Activated CD8-positive, alpha-beta memory T cell treated with anti-CD3 and anti-CD28 coated beads for 48 hours (primary cell): ENCODE measurements at places on chromosomes 11 and 22.
A peak's percentile ranks its signal among the peaks of the same experiment; 100 is the strongest.

- DNase-seq = no peak
Measured at GRCh38 chr11:44258190-44258489, 51.8 kb downstream of the ALX4 start.

- DNase-seq = no peak
Measured at GRCh38 chr11:45078236-45079074, 68.0 kb upstream of the PRDM11 start.

GRCh38 chr11:39365809-39366436 is 2093.5 kb downstream of the LRRC4C start:
- DNase-seq = no peak

DNA sequence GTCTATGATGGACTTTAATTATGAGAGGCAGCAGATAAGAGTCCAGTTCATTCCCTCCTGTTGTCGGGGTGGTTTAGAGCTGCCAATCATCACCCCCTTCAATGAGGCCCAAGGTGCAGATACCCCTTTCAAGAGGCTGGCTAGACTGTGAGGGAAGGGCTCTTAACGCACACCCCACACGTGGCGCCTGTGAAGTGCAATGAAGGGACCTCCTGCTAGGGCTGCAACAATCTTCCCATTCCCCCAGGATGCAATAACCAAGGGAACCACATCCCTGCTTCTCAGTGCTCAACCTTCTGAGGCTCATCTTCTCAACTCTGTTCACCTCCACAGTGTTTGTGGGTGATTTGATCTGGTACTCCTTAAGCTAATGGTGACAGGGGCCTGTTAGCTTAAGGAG is 19.0 kb downstream of the TENM4 start:
- DNase-seq = no peak

DNA sequence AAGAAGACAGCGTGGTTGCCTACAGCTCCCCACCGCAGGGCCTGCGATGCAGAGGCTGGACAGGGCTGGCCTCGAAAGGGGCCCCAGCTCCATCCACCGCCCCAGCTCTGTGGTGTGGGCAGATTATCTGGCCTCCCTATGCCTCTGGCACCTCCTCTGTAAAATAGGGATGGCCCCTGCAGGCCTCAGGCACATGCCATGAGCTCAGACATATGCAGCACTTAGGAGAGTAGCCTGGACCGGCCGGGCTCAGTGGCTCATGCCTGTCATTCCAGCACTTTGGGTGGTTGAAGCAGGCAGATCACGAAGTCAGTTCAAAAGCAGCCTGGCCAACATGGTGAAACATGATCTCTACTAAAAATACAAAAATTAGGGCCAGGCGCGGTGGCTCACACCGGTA is 7.4 kb downstream of the APOBEC3D start:
- DNase-seq = no peak

GRCh38 chr11:29324328-29324727 is 692.5 kb downstream of the KCNA4 start:
- DNase-seq = no peak

- DNase-seq = no peak
Measured at GRCh38 chr22:28448625-28449024, 231.0 kb downstream of the TTC28 start.

DNA sequence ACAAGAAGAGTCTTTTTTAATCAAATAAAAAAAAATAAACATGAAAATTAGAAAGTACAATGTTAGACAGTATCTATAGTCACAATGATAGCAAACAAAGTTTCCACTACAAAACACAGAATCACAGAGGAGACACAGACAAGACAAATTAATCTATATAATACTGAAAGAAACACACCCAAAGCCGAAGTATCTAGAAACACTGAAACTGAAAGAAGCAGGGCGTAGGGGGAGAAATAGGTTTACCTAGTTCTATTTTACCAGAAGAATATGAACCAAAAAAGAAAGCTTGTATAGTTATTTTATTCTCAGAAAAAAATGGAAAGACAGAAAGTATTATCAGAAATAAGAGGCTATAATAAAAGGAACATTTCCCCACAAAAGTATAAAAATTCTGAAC is 27.1 kb upstream of the NUP50 start:
- DNase-seq = no peak

GRCh38 chr11:57481915-57482781 is 21.8 kb downstream of the RTN4RL2 start:
- no peak for DNase-seq

DNA sequence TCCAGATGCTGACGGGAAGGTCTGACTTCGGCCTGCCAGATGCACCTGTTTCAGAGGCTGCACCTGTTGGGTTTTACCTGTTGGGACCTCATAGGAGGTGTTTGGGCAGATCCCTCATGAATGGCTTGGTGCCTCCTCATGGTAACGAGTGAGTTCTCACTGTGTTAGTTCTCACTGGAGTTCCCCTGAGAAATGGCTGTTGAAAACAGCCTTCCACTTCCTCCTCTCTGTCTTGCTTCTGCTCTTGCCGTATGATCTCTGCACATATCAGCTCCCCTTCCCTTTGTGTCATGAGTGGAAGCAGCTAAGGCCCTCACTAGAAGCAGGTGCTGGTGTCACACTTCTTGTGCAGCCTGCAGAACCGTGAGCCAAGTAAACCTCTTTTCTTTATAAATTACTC is 207.6 kb upstream of the SEZ6L start:
- DNase-seq = no peak

DNA sequence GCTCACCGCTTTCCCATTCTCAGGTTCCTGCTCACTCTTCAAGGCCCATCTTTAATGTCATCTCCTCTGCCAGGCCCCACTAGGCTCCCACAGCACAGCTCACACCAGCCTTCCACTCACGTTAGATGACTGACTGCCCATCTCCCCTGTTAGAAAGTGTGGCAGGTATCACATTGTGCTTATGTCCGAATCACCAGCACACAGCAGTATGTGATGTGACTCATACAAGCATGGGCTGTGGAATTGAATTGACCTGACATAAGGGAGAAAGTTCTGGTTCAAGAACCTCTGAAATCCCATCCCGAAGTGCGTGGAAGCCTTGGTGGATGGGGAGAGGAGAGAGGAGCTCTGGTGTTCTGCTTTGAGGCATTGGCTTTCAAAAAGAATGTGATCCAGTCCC is 6.5 kb downstream of the VSTM5 start:
- no peak for DNase-seq

- DNase-seq = no peak
Measured at GRCh38 chr11:2462986-2463765, 18.4 kb downstream of the KCNQ1 start.

DNA sequence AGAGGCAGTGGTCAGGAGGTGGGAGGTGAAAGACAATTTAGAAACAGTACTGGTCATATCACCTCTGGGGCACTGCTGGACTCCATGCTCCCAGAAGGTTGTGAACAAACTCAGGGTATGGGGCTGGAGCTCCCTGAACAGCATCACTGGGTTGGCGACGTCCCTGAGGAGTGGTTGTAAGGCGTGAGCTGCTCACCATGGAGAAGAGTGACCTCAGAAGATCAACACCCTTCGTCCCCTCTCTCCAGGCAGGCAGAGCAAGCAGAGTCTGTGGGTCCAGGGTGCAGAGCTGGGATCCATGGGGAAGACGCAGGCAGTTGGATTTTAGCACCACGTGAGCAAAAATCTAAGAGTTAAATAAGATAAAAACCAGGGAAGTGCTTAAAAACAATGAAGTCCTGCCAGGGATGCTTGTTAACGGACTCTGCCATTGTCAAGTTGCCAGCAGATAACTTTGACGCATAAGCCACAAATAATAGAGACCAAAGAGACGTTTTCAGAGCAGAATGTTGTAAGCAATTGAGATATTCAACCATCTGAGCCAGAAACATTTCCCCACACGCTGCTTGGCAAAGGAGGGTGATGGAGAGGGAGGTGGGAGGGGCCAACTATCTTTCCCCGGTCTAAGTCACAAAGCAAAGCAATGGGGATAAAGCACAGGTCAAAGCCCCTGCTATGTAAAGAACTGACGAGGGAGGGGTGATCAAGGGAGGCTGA is 13.6 kb downstream of the PNPLA5 start:
- no peak for DNase-seq

DNA sequence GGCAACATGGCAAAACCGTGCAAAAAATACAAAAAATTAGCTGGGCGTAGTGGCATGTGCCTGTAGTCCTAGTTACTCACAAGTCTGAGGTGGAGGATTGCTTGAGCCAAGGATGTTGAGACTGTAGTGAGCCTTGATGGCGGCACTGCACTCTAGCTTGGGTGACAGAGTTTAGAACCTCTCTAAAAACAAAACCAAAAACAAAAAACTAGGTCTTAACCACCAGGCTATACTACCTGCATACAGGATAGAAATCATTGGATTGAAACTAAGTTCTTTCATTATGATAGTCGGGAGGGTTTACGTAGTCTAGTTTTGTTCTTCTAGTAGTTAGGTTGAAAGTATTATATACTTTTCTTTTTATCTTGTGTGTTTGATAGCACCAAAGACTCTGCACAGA is 5.8 kb downstream of the RNF214 start:
- no peak for DNase-seq

DNA sequence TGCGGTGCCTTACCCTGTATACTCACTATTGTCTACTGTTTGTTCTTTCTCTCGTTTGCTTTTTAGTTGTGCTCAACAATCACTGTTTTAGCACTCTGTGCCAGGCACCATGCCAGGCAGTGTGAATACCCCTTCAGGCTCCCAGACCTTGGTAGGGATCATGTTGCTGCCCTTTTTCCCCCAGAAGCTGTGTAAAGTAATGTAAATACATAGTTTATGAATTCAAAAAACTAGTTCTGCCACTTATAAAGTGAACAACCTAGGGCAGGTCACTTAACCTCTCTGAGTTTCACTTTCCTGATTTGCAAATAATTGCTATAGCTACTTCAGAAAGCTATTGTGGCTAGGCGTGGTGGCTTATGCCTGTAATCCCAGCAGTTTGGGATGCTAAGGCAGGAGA is 81.0 kb upstream of the CTSC start:
- DNase-seq = no peak

- no peak for DNase-seq
Measured at GRCh38 chr22:16776080-16776479, 49.1 kb downstream of the XKR3 start.

DNA sequence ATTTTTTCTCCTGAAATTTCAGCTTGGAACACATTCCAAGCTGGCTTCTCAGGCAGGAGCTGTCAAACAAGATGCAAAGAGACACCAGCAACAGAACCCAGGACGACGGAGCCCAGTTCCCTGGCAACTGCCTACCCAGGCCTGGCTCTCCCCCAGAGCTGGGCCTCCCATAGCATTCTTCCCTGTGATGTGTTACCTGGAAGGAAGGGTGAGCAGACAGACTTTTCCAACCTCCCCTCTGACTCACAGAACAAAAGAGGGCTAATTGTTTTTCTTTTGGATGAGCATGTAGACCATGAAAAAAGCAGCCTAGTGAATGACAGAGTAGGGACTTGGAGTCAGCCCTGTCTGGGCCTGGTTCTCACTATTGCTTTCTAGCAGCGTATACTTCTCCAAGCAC is 55.3 kb upstream of the BMAL1 start:
- no peak for DNase-seq

DNA sequence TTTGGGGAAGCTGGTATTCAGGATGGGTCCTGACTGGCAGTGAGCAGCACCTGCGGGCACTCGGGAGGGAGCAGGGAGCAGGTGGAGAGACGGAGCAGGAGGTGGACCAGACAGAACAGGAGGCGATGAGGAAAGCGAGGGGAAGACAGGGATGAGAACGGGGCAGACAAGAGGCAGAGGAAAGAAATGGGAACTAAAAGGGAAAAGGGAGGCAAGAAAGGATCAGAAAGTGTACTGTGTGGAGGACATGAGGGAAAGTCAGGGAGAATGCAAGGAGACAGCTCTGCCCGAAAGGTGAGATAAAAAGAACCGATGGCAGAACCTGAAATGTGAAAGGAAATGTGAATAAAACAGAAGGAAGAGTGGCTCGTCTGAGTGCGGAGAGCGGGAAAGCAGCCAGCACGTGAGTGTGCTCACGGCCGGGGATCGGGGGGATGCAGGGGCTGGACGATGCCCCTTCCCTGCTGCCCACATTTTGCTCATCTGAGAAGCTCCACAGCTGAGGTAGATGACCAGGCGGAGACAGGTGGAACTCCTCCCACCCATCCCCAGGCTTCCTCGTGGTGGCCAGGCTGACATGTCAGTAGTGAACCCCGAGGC is 494.4 kb upstream of the B3GAT1 start:
- DNase-seq = no peak

DNA sequence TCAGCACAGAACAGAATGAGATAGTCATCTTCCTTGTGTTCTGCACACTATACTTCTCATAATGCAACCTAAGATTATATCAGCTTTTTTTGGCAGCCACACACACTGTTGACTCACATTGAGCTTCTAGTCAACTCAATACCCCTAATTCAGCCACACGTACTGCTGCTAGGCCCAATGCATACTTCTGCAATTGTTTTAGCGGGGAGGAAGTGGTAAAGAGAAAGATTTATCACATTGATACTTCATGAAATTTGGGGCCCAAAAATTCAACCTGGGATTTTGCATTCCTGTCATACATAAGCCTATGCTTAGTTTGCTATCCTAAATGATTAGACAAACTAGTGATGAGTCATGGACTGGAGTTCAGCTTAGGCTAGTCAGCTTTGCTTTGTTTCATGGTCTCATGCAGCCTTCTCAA is 8.6 kb upstream of the UPB1 start:
- DNase-seq = no peak

GRCh38 chr11:75717608-75718418 is at the start of gene MOGAT2:
MOGAT2 (plus strand) TSS chr11:75717838; CDS start chr11:75717889, 51 bp downstream.
- no peak for DNase-seq

DNA sequence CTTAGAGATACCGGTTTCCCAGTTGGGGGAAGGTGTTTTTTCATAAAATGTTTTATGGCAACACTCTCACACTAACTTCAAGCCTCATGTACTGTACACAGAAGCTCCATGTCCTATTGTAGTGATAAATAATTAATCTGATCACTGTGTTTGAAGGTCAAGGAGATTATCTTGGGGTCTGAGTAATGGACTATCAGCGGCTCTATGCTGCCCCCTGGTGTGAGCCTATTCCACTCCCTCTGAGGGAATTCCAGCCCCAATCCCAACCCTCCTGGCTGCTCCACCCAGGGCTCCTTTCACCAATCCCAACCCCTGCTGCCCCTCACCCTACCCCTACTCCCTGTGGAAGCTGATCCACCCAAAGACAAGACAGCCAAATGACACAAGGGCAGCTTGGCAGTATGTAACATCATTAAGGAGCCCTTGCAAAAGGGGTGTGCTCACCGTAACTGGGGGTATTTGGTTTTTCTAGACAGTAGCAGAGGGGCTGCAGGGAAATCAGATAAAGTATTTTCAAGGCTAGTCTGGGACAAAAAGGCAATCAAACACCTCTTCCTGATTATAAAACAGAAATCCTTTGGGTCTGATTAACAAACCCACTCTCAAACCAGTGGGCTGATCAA is 22.3 kb downstream of the HPS4 start:
- peak; percentile 19 for DNase-seq
